ENCODE measurements at places on chromosomes 12 and 14.

DNA sequence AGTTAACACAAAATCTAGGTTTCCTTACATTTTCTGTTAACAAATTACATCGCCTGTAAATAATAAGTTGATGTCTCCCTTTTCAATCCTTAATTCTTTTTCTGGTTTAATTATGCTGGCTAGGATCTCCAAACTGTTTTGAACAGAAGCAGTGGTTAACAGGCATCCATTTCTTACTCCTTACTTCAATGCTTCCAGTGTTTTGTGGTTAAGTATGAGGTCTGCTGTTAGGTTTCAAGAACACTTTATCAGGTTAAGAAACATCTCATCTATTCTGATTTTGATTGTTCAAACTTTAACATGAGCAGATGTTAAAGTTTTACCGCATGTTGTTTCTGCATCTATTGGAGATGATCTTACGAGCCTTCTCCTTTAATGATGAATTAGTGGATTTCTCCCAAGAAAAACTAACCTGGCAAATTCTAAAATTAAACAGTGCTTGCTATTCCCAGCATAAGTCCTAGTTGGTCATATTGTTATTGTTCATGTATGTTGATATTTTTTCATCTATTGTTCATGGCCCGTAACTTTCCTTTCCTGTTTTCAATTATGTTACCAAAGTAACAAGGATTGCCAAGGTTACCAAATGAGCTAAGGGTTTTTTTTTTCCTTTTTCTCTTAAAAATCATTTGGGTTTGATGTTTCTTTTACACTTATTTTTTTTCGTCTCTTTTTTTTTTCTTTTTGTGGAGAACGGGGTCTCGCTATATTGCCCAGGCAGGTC, 33.4 kb downstream of the POLE start:
- no peak for DNase-seq

GRCh38 chr14:23442721-23443356, 7.4 kb upstream of the MYH7 start:
- DNase-seq: no peak

GRCh38 chr14:55586411-55586810, 6.4 kb downstream of the KTN1 start:
- DNase-seq: no peak

- DNase-seq: no peak
Observed at GRCh38 chr12:19483727-19484126, 44.4 kb downstream of the AEBP2 start.

DNA sequence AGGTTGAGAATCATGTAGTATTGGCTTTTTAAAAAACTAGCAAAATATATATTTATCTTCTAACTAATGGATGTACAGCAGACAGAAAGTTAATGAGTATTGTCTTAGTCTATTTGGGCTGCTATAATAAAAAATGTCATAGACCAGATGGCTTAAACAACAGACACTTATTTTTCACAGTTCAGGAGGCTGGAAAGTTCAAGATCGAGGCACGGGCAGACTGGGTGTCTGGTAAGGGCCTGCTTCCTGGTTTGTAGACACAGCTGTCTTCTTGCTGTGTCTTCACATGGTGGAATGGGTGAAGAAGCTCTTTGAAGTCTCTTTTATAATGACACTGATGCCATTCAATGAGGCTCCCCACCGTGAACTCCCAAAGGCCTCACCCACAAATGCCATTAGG, 70.1 kb upstream of the KRR1 start:
- DNase-seq: no peak

GRCh38 chr12:93429852-93430251, 11.9 kb downstream of the UBE2N start:
- no peak for DNase-seq

- no peak for DNase-seq
Observed at GRCh38 chr12:102069707-102070106, 7.9 kb upstream of the WASHC3 start.

- no peak for DNase-seq
Observed at GRCh38 chr12:131363393-131363792, 347.5 kb upstream of the SFSWAP start.

- no peak for DNase-seq
Observed at GRCh38 chr12:23356927-23357708, 592.4 kb downstream of the SOX5 start.

- no peak for DNase-seq
Observed at GRCh38 chr12:132163041-132163910, 19.0 kb downstream of the NOC4L start.

DNA sequence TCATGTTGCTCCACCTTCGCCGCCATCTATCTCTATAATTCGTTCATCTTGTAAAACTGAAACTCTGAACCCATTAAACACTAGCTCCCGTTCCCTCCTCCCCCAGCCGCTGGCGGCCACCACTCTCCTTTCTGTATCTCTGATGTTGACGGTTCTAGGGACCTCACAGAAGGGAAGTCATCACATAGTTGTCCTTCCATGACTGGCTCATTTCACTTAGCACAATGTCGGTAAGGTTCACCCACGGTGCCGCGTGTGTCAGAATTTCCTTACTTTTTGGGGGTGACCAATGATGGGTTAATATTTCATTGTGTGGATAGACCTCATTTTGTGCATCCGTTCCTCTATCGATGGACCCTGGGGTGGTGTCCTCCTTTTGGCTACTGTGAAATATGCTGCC, 2.0 kb upstream of the CACNA2D4 start:
- DNase-seq: no peak

GRCh38 chr12:92055877-92056276, 89.8 kb downstream of the BTG1 start:
- DNase-seq: peak; percentile 71

GRCh38 chr14:102095871-102096568, 9.2 kb upstream of the HSP90AA1 start:
- DNase-seq: no peak

DNA sequence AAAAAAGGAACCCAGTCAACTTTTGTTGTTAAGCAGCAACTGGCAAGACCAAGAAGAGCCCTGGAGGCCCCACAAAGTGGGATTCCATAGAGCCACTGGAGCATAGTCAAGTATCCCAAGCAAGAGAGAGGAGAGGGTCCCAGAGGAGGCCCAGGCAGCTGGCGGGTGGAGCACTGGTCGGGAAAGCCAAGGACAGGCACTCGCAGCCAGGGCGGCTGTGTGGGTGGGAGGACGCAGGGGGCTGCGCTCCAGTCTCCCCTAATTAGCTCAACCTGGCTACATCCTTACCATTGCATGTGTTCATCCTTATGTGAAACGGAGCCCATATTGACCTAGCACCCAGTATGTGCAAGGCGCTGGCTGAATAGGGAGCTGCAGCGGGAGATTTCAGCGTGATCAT, 18.3 kb upstream of the ZFP36L1 start:
- DNase-seq: no peak

DNA sequence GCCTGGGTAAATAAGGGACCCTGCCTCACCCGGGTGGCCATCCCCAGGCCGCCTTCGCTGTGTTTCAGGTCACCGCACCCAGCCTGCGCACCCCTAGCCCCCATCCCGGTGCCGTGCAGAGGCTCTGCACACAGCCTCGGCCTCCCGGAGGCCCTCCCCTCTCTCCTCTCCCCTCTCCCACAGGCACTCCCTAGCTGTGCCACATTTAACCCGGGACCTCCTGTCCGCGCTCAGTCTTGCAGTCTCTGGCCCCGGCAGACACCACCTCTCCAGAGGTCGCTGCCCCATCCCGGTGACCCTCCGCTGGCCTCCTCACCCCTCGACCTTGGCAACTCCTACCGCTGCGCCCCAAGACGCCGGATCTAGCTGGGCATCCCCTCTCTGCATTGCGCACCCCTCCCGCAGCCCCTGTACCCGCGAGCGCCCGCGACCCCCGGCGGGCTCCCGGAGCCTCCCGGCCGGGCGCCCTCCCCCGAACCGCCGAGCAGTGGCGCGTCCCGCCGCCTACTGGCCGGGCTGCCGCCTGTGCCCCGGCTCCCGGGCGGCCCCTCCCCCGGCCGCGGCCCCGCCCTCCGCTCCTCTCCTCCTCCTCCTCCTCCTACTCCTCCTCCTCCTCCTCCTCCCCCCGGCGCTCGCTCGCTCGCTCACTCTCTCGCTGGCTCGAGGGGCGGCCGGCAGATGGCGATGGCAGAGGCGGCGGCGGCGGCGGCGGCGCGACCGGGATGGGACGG, 120.7 kb downstream of the AACS start:
- peak; percentile 59 for DNase-seq

GRCh38 chr12:104345234-104346066, 41.9 kb downstream of the EID3 start:
- no peak for DNase-seq

GRCh38 chr14:86481104-86481503, 951.2 kb downstream of the FLRT2 start:
- DNase-seq: no peak

DNA sequence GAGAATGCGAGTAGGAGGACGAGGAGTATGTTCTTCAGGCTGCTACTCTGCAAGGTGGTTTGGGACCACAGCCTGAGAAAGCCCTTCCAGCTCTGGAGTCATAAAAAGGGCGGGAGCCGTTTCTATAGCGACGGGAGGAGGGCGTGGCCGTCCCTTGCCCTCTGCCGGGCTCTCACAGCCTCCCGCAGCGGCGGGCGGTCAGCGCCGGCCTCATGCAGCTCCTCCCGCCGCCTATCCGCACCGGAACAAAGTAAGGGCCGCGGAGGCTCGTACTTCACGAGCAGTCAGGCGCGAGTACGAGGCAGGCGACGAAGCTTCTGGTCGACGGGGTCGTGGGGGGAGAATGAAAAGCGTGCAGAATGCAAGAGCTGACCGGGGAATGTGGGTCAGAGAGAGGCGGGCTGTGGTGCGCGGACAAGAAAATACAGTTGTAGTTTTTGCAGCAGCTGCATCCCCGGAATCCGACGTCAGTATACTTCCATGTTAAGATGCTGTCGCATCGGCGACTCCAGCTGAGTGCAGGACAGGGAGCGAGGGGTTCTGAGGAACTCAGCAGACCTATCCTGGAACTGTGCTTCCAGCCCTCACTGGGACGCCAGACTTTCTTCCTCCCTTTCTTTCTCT, at the start of gene DYRK4:
TSS of gene DYRK4 (plus strand) at position 175 of the 624 bp plus-strand sequence. CDS start at position 213, 38 bp downstream.
- DNase-seq: no peak

DNA sequence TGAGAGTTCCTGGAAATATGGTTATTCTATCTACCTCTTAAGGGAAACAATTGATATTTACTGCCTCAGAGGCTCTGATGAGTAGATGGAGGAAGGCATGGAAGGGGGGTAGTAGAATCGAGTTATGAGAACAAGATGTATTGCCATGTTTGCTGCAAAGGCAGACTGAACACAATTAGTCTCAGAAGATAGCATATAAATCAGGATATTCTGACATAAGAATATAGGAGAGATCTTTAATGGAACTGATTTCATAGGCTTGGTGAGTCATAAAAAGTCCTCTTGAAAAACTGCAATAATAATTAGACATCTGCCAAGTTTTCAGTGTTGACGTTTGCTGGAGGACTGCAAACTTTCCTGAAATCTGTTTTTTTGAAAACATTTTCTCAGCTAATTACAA, 636.1 kb downstream of the TMTC2 start:
- no peak for DNase-seq

GRCh38 chr12:128088926-128089325, 178.0 kb upstream of the TMEM132C start:
- no peak for DNase-seq

DNA sequence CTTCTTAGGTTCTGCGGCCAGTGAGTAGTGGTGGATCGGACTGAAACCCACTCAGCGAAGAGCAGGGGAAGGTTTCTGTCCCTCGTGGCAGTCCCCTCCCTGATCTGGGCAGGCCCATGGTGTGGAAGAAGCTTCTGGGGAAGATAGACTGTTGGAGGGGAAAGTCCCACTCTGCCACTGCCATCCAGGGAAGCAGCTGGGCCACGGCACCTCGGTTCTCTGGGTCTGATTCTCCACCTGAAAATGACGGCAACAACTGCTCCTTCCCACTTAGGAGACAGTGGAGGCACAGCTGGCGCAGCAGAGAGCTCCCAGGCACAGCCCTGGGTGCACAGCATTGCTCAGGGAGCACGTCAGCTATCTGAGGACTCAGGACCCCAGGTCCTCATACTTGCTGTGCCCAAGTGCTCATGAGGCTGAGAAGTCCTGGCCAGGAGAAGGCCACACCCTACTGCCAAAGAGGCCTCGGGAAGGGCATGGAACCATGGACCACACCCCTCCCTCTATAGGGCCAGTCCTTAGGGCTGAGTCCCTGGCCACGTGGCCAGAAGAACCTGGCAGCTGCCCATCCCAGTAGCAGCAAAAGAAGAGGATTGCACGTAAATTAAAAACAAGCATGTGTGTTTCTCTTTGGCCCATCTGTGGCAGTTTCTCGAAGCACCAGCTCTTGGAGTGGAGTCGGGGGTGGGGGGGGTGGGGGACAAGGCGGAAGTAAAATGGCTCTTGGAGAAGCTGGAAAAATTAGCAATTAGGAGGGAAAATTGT, 85.3 kb upstream of the BCL11B start:
- no peak for DNase-seq

- no peak for DNase-seq
Observed at GRCh38 chr12:106633451-106633823, 50.6 kb downstream of the RFX4 start.

- DNase-seq: no peak
Observed at GRCh38 chr14:92486881-92487280, 26.7 kb upstream of the RIN3 start.

DNA sequence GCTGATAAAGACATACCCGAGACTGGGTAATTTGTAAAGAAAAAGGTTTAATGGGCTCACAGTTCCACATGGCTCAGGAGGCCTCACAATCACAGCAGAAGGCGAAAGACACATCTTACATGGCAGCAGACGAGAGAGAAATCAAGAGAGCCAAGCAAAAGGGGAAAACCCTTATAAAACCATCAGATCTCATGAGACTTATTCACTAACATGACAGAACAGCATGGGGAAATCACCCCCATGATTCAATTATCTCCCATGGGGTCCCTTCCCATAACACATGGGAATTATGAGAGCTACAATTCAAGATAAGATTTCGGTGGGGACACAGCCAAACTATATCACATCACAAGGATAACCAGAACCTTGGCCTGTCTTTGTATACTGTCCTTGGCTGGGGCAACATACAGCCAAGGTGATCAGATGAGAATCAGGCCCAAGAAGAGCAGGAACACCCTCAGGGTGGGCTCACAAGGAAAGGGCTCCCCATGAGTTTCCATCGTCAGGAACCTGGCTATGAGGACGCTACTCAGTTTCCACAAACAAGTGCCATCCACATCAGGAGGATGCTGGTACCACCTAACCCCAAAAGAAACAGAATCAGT, 152.7 kb downstream of the FOXN3 start:
- DNase-seq: no peak

DNA sequence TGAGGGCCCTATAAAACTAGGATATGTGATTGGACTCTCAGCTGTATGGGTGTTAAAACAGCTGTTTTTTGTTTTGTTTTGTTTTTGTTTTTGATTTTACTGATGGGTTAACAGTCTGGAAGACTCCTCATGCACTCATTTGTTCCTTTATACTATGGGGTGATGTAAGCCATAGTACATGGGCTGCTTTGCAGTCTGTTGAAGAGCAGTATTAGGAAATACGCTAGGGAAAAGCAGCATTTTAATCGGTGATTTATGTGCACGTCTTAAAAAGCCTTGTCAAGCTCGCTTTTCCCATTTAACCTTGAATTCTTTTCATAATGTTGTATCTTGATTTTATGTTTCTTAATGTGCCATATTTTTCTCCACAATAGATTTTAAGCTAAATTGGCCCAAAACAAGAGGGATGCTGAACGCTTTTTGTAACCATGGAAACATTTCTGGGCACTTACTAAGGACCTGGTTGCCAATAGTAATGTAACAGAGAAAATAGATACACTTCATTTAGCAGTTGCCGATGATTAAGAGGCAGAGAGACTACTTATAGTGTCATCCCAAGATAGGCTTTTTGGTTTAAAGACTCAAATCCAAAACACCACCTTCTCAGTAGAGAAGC, 244.0 kb downstream of the SNAPC1 start:
- no peak for DNase-seq
